ENCODE measurements at places on chromosomes 3 and 15. TPM values are rescaled to one million over a fixed set of nuclear protein-coding genes. Genes with fewer than 3 reads are reported as not detected.

DNA sequence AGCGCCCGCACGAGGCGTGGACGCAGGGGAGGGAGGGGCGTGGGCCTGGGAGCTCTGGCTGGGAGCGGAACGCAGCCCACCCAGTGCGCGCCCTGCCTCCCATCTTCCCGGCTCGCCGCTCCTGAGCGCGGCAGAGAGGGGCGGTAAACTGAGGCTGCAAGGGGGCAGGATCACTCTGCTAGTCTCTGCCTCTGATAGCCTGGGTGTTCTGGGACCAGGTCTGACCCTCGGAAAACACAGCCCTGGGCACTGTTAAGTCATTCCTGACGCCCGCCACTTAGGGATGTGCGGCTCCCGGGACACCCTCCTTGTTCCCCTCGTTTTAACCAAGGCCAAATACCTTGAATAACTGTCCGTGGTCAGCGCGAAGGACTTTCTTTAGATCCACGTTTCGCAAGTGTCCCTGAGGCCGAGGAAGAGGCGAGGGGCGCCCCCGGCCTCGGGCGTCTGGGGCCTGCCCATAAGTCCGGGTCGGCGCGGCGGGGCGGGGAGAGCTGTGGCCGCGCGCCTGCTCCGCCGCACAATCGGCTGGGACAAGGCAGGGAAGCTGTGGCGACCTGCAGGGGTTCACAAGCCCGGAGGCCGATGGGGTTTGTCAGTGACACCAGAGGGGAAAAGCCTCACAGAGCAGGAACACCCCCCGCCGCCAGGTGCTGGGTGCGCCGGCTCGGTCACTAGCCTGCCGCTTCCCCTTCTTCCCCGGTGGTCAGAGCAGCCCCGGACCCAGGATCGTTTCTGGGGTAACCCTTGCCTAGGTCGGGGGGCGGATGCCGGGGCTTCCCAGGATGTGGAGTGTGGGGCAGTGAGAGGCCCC lies 1.5 kb downstream of the ITPKA start:
- no peak overlapping the region for H3K27ac ChIP-seq
- H3K36me3 ChIP-seq = no peaks in the 10 kb centered on the region
- H3K27me3 ChIP-seq = peaks cover 91% of the 10 kb centered on the region
- peaks cover 30% of the 10 kb centered on the region for H3K4me1 ChIP-seq
- peak overlapping the region; percentile 73 for H3K4me3 ChIP-seq
- no peak for DNase-seq

DNA sequence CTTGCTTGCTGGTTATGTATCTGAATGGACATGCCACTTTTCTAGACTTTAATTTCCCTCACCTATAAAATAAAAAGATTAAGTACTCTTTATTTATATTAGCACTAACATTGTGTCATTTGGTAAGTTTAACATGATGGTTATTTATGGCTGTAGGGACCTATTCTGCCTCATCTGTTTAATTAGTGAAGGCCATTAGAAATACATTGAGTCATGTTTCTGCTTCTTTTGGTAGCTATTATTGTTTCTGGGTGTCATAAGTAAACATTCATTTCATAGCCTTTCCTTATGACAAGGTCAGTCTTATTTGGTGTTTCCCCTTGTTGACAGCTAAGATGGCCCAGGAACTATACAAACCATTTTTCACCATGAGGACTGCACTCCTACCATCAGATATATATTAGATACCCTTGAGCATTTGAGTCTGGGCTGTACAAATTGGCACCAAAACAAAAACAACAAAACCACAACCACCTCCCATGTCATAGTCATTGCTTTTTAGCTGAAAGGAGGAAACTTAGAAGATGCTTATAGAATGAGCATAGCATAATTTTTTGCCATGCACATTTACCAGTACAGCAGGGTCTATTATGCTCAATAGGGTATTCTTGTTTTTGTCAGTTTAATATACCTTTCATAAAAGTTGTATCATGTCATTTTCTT lies 39.3 kb downstream of the SRP14 start:
- no peaks in the 10 kb centered on the region for H3K4me1 ChIP-seq
- no peaks in the 10 kb centered on the region for H3K27me3 ChIP-seq
- H3K27ac ChIP-seq = no peak overlapping the region
- no peak overlapping the region for H3K4me3 ChIP-seq
- no peak for DNase-seq

DNA sequence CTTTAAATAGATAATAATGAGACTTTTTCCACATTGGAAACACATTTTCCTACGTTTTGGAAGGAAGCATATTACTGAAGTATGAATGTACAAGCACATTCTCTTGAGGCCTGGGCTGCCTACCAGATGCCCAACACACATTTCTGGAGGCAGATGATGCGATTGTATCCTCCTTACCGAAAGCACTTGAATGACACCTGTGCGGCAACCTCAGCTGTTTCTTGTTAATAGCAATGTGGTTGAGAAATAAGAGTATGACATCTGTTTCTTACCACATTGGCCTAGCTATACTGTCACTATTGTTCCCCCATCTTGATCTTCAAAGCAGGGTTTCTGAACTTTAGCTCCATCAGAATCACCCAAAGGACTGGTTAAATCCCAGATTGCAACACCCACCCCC lies 84.8 kb downstream of the ARPP21 start:
- H3K36me3 ChIP-seq = no peaks in the 10 kb centered on the region
- H3K27me3 ChIP-seq = no peaks in the 10 kb centered on the region
- H3K4me3 ChIP-seq = no peak overlapping the region
- DNase-seq = no peak

DNA sequence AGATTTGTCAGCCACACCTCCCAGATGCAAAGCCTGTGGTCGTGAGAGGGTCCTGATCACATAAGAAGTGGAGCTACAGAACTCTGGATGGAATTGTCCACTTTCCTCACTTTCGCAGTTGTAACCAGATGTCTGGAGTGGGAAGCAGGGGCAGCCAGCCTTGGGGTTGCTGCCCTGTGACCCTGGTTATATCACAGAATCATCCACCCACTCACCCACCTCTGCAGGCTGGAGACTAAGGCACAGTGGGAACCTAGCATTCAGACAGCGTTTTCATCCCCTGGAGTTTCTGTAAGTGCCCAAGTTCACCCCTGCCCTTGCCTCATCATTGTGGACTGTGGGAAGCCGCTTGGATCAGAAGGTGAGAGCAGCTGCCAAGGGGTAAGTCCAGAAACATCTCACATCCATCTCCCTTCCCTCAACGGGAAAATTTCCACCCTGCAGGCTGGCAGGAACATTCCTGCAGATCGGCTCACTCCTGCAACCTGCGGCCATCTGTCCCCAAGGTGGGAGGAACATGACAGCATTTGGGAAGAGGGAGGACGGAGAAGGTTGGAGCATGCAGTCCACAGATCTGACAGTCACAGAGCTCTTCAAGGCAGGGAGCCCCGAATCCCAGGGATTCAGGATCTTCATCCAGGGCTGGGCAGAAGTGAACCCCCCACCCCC lies 2.9 kb upstream of the IQSEC1 start:
- no peaks in the 10 kb centered on the region for H3K36me3 ChIP-seq
- peaks cover 47% of the 10 kb centered on the region for H3K27me3 ChIP-seq
- H3K4me1 ChIP-seq = peaks cover 10% of the 10 kb centered on the region
- no peak overlapping the region for H3K27ac ChIP-seq

GRCh38 chr3:194280777-194281176 lies 70.4 kb downstream of the CPN2 start:
- H3K4me3 ChIP-seq = no peak overlapping the region
- H3K4me1 ChIP-seq = peaks cover 5% of the 10 kb centered on the region

DNA sequence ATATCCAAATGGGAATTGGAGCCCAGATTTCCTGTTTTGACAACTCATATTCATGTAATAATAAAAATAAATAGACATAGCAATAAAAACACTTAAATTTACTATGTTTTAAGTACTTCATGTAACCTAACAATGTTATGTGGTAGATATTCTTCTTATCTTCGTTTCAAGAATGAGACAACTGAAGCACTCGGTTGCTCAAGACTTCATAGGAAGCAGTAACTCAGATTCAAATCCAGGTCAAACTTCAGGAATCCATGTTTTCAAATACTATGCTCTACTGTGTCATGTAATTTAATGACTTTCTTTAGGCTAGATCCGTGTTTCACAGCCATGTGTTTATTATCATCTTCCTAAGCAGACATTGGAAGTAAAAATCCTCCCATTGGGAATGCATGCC lies 492.2 kb downstream of the CNTN3 start:
- H3K36me3 ChIP-seq = no peaks in the 10 kb centered on the region
- DNase-seq = no peak
- H3K4me3 ChIP-seq = no peak overlapping the region
- H3K27me3 ChIP-seq = no peaks in the 10 kb centered on the region
- H3K27ac ChIP-seq = no peak overlapping the region

DNA sequence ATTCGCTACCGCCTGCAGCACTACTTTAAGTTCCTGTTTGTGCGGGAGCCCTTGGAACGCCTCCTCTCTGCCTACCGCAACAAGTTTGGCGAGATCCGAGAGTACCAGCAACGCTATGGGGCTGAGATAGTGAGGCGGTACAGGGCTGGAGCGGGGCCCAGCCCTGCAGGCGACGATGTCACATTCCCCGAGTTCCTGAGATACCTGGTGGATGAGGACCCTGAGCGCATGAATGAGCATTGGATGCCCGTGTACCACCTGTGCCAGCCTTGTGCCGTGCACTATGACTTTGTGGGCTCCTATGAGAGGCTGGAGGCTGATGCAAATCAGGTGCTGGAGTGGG lies 995 bp downstream of the CHST14 start:
- H3K27me3 ChIP-seq = no peaks in the 10 kb centered on the region
- H3K27ac ChIP-seq = peak overlapping the region; percentile 95
- peak overlapping the region; percentile 75 for H3K4me3 ChIP-seq
- no peaks in the 10 kb centered on the region for H3K4me1 ChIP-seq
- DNase-seq = no peak
- H3K36me3 ChIP-seq = no peaks in the 10 kb centered on the region

GRCh38 chr3:46909535-46910161 lies 32.1 kb downstream of the PTH1R start:
- no peak overlapping the region for H3K4me3 ChIP-seq
- H3K27me3 ChIP-seq = no peaks in the 10 kb centered on the region
- peak; percentile 64 for DNase-seq
- H3K27ac ChIP-seq = no peak overlapping the region

PCOLCE2 gene
- 48.9 TPM for total RNA-seq

DNA sequence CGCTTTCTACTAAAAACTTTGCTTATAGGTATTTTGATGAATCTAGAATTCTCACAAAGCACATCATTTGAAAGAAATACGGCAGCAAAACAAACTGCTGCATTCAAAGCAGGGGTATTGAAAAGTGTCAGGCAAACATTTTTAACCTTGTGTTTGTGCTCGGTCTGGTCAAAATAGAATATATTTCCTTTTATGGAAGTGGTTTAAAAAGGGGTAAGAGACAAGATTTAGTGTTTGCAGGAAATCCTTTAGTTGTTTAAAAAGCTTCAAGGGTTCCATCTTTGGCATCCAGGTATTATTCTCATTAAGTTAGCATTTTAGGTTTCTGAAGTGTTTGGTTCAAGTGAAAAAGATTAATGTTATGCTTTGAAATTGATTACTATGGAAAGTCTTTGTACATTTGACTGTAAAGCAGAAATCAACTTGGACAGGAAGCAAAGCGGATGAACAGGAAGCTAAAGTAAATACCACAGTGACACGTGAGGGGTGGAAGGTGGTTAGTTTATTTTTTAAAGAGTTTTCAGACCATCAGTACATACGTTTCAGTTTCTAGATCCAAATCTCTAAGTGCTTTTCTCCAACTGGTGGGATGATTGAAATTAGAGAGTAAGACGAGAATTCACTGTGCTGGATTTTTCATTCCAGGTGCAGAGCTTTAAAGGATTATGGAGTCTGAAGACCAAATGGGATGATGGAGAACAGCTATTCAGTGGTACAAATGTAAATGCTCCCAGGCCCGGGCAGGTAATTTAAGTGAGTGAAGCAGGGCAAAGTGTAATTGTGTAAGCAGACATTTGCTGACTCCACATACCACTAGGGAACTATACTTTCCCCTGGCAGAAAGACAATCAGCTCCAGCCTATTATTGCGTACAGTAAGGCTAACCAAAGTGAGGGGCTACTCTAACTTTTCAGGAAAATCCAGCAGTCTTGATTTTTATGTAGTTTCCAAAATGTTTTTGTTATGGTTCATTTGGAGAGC lies 341.8 kb upstream of the TBL1XR1 start:
- no peaks in the 10 kb centered on the region for H3K36me3 ChIP-seq
- H3K4me3 ChIP-seq = no peak overlapping the region
- DNase-seq = no peak
- H3K27me3 ChIP-seq = no peaks in the 10 kb centered on the region
- peak overlapping the region; percentile 40 for H3K27ac ChIP-seq
- no peaks in the 10 kb centered on the region for H3K4me1 ChIP-seq

DNA sequence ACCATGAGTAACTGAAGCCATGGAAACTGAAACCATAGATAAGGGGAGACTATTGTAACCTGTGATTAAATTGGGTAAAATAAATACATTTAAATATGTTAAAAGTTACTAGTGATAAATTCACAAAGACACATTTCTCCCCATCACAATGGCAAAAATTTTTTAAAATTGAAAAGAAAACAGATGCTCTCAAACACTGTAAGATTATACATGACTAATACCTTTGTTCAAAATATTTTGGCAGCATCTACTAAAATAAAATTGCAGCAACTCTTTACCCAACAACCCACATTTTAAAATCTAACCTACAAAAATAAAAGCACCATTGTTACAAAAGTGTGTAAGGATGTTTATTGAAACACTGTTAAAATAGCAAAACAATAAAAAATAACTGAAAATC lies 93.3 kb downstream of the CLASP2 start:
- no peak overlapping the region for H3K27ac ChIP-seq
- no peaks in the 10 kb centered on the region for H3K27me3 ChIP-seq
- DNase-seq = no peak
- H3K36me3 ChIP-seq = no peaks in the 10 kb centered on the region
- no peak overlapping the region for H3K4me3 ChIP-seq

DNA sequence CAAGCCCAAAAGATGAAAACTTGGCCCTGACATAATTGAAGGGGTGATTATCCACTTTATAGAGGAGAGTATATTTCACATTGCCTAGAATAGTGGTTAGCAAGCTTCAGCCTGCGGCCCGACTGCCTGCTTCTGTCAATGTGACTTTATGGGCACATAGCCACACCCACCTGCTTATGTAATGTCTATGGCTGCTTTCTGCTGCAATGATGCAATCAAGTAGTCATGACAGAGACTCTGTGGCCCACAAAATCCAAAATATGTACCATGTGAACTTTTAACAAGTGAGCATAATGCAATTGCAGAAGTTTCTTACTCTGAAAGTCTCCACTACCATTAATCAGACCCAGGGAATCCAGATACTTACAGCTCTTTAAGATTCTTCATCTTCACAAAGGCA lies 103.1 kb downstream of the LRIG1 start:
- no peaks in the 10 kb centered on the region for H3K27me3 ChIP-seq
- no peak overlapping the region for H3K27ac ChIP-seq
- H3K4me1 ChIP-seq = peaks cover 22% of the 10 kb centered on the region

DNA sequence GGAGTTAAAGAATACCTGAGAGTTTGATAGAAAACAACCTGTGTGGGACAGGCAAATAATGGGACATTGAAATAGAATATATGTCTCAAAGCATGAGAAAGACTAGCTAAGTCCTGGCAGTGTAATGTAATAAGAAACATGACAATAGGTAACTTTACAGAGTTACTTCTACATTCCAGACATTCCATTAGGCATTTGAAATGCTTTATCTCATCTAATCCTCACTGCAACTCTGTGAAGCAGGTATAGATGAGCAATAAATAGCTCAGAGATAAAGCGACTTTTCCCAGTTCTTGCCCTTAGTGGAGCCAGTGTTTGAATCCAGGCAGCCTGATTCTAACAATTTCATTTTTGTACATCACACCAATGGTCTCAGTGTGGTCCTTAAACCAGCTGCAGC lies 76.8 kb downstream of the CPNE4 start:
- H3K36me3 ChIP-seq = no peaks in the 10 kb centered on the region
- no peaks in the 10 kb centered on the region for H3K27me3 ChIP-seq
- no peak overlapping the region for H3K27ac ChIP-seq
- no peak overlapping the region for H3K4me3 ChIP-seq
